ENCODE measurements at places on chromosomes 4 and X.

- peak; percentile 57 for DNase-seq
Observed at GRCh38 chr4:167234316-167234881, at the start of gene SPOCK3. Gene SPOCK3 (minus strand): TSS chr4:167234494.

DNA sequence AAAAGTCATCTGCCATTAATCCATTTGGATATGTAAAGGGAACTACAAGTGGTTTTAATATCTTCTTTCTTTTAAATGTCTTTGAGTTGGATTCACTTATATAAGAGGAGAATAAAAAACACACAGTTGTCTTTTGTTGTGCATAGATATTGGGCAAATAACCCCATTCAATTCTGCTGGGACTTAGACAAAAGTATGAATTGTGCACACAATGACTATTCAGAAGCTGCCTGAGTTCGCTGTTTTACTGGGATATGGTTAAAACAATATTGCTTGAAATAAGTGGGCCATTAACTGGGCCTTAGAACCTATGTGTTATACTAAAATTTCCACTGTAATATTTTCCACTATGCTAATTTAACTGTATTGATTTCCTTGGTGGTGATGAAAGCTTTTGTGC is 71.7 kb downstream of the PCYT1B start:
- DNase-seq = no peak

GRCh38 chrX:9529223-9529622 is 64.4 kb downstream of the TBL1X start:
- DNase-seq = no peak

GRCh38 chr4:70571772-70572171 is 20.3 kb upstream of the AMBN start:
- no peak for DNase-seq

DNA sequence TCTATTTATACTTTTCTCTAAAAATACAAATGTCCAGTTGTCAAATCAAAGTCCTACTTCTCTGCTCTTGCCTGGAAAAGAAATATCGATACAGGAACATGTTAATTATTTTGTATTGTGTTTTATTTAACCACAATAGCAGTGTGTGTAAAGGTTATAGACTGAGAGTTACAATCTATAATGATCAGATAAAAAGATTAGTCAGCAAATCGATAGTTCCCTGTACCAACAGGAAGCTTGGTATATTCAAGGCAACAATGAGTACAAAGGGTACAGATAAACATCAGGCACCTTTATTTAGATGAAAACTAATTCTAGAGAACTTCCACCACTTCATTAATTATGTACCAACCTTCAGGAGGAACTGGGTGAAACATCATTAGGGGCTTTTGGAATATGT is 469.5 kb downstream of the GBA3 start:
- no peak for DNase-seq

DNA sequence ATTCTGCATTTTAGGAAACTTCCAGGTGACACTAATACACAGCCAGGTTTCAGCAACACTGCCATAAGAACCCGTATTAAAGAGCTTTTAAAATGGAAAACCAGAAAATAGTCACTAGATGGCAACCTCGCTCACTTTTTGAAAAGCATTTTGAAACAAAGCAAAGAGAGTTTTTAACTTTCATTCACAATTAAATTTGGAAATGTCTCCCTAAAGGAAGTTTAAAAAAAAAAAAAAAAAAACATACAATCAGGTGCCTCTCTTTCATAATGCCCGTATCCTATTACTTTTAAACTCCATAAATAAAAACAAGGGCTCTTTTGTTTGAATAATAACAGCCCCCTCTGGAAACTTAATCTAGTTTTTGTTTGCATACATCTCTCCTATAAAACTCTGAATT is 20.3 kb downstream of the MEPE start:
- DNase-seq = peak; percentile 78

GRCh38 chrX:45006002-45006800 is 133.2 kb downstream of the KDM6A start:
- no peak for DNase-seq

GRCh38 chrX:81120258-81120935 is 81.3 kb downstream of the HMGN5 start:
- DNase-seq = peak; percentile 52

DNA sequence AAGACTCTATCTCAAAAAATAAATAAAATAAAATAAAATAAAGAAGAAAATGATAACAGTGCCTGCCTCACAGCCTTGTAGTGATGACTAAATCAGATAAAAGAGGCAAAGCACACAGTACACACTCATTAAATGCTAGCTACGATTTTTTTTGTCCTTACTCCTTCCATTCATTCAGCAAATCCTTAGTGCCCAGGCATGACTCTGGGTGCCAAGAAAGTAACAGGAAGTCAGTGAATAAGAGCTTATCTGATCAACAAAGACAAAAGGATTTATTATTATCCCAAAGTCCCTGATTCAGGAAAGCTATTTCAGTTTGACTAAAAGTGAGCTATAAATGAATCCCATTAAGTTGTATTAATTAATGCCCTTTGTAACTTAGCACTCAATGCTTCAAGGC is 92.7 kb downstream of the SH3KBP1 start:
- DNase-seq = no peak

DNA sequence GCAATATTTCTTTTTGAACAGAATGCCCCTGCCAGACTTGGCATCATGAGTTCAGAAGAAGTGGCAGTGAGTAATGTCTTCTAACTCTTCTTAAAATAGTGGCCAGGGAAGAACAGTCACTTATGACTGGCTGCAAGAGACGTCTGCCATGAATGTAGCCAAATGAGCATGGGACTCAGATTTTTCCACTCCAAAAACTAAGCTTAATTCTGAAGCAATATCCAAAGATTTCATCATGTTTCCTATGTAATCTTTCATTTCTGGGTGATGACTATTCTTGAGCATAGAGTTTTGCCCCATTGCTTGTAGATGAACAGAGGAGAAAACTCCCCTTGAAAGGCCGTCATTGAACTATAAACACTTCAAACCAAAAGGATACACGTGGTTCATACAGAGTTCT is 11.8 kb downstream of the AMBN start:
- no peak for DNase-seq

DNA sequence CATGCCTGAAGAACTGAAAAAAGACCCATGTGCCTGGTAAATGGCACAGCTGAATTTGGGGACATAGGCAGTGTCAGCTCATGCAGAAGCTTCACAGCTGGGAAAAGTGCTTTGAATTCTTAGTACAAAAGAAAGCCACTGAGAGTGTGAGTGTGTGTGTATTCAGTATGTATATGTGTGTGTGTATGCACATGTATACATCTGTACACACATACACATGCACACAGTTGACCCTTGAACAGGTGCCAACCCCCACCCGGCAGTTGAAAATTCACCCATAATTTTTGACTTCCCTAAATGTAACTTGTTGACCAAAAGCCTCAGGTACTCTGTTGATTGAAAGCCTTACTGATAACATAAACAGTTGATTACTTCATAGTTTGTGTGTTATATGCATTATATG is 49.5 kb upstream of the ENPP6 start:
- peak; percentile 55 for DNase-seq

DNA sequence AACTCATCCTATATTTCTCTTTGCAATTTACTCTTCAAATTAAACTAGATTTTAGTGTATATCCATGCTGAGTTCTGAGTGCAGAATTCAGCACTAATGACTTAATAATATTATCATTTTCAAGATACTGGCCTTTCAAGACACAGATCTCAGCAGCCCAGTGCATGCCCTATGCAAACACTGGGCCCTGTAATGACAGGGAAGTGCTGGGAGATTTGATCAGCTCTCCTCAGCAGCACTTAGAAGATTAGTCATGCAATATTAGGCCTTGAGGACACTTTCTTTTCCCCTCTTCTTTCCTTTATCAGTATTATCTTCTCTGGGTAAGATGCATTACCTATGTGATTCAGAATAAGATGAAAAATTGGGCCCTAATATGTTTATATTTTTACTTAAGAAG is 207.1 kb downstream of the PPP3CA start:
- DNase-seq = no peak

DNA sequence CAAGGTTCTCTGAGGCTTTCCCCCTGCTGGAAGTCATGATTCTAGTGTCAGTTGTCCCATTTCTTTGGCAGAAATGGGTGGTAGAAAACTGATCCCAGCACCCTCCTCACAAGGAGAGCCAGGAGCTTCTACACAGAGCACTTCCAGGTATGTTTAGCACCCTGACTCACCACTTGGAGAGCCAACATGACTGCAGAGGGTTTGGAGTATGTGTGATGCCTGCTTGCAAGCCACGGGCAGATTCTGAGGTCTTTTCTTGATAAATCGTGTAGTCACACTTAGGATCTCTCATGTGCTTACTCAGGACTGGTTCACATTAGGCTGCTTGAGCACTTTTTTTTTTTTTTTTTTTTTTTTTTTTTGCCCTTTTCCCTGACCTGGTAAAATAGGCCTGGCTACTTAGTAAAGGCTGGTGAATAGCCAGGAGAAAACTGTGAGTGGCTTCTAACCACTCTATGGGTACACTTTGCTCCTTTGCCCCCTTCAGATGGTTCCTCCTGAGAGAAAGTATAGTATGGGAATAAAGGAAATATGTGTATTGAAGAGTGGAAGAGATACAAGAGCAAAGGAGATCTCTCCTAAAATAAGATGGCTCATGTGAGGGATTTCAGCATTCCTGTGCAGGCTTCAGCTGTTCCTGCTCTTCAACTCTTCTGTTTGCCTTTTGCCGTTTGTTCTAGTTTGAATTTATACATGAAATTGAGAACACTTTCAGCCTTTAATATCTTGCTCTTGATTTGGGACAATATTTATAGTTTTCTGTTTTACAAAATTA is 103.6 kb downstream of the EMCN start:
- no peak for DNase-seq

DNA sequence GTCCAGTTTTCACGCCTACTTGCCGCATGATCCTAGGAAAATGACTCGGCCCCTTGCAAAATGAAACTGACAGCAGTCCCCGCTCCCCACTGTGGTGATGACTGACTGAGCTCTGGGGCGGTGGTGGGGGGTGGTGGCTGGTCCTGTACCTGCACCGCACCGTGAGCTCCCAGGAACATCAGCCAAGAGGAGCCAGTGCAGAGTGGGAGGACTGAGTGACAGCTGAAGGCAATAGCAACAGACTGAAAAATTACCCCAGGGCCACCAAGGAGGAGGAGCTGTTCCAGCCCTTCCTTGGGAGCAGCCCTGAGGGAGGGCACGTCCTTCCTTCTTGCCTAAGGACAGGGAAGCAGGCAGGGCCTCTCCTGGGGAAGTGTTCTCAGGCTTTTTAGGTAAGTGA is 2.4 kb upstream of the C4orf50 start:
- no peak for DNase-seq

- no peak for DNase-seq
Observed at GRCh38 chr4:177611974-177612664, 169.9 kb upstream of the AGA start.

- DNase-seq = no peak
Observed at GRCh38 chr4:146932116-146932515, 13.5 kb downstream of the TTC29 start.

GRCh38 chrX:154761977-154762536 is 607 bp upstream of the DKC1 start:
- DNase-seq = peak; percentile 57
